ENCODE measurements at places on chromosomes 12 and 14.

DNA sequence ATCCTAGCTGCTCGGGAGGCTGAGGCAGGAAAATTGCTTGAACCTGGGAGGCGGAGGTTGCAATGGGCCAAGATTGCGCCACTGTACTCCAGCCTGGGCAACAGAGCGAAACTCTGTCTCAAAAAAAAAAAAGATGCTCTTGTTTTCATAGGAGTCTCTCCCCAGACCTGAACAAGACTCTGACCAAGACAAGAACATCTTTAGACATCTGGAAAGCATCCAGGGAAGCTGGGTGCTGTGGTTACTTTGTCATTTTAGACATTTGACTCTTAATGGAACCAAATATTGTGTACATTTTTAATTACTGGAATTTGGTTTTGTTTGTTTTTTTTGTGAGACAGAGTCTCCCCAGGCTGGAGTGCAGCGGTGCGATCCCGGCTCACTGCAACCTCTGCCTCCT lies 21.1 kb upstream of the ATF1 start:
- peak; percentile 64 for DNase-seq

- DNase-seq: peak; percentile 97
Observed at GRCh38 chr12:124512667-124513296, 54.6 kb downstream of the NCOR2 start.

GRCh38 chr12:44117337-44117736 lies 281.5 kb downstream of the TMEM117 start:
- no peak for DNase-seq

- DNase-seq: no peak
Observed at GRCh38 chr14:39548358-39548757, 116.1 kb upstream of the FBXO33 start.

DNA sequence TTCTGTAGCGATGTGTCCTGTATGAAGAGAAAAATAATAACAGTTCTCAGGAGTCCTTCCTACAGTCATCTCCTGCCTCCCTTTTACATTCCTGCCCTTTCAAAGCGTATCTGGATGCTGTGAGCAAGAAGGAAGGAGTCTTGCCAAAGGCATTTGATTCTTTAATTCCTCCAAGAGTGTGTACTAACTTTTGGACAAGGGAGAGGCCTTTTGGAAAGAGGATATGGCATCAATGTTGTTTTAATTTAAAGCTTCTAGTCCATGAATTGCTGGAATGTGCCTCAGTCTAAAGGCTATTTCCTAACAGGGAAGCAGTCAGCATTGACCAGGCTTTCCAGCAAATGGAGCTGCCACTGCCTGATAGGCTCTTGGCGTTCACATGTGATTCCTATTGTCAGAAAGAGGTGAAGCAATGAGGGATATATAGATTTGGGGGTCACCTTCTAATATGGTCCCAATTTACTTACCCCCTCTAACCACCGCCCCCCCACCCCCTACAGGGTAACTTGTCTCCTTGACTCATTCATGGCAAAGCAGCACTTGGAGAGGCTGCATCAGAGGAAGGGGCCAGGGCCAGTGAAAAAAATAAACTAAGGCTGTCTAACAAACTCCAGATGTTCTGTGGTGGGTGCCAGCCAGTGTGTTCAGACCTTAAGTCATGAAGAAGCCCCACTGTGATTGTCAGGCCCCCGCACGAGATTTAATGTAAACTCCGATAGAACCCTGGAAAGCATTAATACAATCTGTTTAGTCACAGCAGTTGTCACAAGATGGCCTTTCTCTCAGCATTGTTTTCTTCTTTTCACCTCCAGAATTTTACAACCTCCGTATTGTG lies 220.3 kb downstream of the FBXL14 start:
- peak; percentile 74 for DNase-seq

DNA sequence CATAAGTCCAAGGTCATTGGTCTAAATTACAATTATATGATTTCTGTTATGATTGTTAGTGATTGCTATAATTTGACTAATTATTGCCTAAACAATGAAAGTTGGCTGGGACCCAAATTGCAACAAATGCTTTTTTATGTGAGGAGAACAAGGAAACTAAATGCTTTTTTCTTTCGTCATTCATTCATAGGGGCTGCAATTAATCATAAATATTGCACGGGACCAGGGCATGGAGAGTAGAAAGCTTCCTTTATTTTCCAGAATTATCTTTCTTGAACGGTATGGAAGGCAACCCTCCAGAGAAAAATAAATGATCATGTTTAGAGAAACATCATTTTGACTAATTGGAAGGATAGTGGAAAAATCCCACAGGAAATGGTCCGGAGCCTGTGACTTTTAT lies 32.6 kb upstream of the ARHGAP5 start:
- no peak for DNase-seq

GRCh38 chr12:124036657-124037109 lies 63.7 kb downstream of the ZNF664 start:
- DNase-seq: peak; percentile 35

DNA sequence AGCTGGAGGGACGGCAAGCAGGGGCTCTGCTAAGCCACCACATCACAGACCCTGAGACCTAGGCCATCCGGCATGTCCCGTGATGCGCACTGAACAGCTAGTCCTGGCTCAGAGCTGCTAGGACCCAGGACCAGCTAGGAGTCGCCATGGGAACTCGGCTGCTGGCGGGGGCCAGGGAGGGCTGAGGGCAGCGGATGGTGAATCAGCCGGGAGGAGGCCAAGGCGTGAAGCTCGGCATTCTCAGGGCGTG lies 5.1 kb downstream of the AHNAK2 start:
- DNase-seq: peak; percentile 94

DNA sequence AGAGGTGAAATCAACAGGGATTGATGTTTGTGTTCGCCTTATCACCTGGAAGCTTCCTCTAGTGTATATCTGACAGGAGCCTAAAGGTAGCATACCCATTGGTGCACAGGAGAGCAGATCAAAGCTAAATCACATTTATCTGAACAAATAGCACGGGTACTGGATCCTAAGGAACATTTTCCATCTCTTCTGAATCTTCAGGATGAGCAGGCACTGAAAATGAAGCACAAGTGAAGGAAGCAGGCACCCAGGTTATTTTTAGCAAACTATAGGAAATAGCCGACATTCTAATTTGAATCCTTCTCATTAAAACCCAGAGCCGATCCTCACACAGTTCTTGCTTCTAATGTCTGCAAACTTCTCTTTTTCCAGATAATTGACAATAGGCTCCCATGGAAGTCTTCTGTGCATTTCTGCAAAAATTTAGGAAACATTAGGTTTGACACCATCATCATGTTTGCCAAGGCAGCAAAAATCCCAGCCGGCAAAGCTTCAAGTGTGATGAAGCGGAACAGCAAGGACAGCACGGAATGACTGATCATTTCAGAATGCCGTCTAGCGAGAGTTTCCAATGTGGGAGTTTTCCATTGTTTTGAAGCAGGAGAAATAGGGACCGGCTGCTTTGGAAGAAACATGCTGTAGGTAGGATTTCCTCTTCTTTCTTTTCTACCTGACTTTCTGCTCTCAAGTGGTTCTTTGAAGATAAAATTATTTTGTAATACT lies 24.3 kb upstream of the RGS6 start:
- no peak for DNase-seq

- DNase-seq: no peak
Observed at GRCh38 chr12:59717436-59717835, 121.6 kb downstream of the SLC16A7 start.
